ENCODE measurements at places on chromosomes 16 and 17. TPM values are rescaled to one million over a fixed set of nuclear protein-coding genes. Genes with fewer than 3 reads are reported as not detected.
A peak's percentile ranks its signal among the peaks of the same experiment; 100 is the strongest.

DNA sequence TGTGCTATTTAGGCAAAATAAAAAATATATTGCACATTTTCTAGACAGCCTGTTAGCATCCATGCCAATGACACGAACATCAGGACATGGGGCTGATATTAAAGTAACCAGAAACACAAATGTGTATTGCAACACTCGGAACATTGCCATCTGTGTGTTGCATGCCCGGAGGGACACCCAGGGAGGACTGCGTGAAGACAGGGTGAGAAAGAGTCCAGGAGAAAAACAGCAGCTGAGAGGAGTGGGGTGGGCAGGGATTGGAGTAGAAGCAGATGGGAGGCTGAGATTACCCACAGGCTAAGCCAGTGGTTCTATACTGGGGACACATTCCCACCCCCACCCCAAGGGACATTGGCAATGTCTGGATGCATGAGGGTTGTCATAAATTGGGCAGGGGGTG is 114.8 kb downstream of the GRIN2A start:
- DNase-seq = no peak

DNA sequence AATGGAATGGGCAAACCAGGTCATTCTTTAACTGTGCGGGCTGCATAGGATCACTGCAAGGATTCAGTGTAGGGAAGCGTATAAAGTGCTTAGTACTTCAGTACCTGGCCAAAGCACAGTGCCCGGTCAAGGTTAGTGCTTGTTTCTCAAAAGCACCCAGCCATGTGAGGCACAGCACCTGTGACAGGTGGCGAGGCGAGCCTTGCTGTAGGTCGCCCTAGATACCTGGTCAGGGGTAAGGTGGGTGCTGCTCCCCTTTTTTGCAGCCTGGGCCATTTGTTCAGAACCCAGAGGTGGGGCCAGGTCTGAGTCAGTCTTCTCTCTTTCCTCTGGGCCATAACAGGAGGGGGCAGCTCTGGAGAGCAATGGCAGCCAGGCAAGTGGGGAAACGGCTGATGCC is 172.0 kb downstream of the IRF8 start:
- peak; percentile 57 for DNase-seq

Gene ACSM3
- total RNA-seq = 1.9 TPM

Gene SEZ6L2
- 10.9 TPM for total RNA-seq

Measured in chondrocyte (in vitro differentiated cells).